ENCODE measurements at places on chromosomes 12 and 14. TPM values are rescaled to one million over a fixed set of nuclear protein-coding genes. Genes with fewer than 3 reads are reported as not detected.

DNA sequence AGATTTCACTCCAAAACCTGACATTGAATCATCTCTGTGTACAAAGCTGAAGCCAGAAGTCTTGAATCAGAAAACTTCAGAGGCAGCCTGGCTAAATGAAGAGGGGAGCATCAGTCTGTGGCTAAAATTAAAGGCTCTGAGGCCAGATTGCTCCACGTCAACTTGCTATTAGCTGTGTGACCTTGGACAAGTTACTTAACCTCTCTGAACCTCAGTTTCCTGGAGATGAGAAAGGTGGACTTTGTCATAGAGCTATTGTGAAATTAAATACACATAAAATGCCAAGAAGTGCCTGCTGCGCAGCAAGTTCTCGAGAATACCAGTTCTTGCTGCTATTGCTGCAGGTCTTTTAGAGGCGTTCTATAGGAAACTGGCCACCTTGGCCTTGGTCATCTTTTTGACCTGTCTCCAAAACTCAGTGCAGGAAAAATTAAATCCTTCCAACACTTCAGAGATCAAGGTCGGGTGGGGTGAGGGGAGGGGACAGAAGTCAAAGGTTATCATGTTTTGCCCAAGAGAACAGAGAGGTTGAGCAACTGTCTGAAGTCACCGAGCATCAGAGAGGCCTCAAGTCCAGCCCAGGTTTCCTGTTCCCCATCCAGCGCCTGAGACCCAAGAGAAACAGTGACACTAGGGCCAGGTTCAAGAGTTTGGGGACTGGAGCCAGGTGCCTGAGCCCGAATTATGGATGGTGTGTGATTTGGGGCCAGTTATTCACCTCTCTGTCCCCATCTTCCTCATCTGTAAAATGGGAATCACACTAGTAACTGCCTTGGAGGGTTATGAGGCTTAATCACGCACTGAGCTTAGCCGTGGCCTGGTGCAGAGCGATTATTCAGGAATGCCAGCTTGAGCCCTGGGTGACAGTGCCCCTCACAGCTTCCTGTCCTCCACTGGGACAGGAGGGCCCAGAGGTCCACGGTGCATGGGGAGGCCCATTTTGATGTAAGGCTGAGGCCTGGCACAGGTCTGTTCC, 1.1 kb downstream of the SERPINA1 start:
- DNase-seq, result no peak

Gene PLEKHD1
- 0.48 TPM for total RNA-seq

- DNase-seq, result no peak
Measured at GRCh38 chr14:79852950-79853744, 358.2 kb downstream of the DIO2 start.

- no peak for DNase-seq
Measured at GRCh38 chr14:36646664-36647416, 14.8 kb upstream of the PAX9 start.

DNA sequence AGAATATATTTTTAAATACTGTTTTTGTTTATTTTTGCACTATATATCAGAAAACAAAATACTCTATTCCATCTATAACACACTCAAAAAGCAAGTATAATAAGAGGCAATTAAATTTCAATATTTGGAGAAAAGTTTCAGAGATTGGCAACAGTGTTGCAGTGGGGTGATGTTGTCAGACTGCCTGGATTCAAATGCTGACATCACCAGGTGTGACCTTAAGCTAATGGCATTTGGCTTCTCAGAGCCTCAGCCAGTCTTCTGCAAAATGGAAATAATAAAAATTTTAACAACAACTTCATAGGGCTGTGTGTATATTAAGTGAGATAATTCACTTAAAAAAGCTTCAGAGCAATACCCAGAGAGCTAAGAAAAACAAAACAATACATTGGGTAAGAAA, 74.7 kb downstream of the TMTC1 start:
- no peak for DNase-seq

Gene SLC35E3
- total RNA-seq, result 10.7 TPM

Gene ARL1
- total RNA-seq, result 80.5 TPM

Gene CARMIL3
- 2.8 TPM for total RNA-seq

DNA sequence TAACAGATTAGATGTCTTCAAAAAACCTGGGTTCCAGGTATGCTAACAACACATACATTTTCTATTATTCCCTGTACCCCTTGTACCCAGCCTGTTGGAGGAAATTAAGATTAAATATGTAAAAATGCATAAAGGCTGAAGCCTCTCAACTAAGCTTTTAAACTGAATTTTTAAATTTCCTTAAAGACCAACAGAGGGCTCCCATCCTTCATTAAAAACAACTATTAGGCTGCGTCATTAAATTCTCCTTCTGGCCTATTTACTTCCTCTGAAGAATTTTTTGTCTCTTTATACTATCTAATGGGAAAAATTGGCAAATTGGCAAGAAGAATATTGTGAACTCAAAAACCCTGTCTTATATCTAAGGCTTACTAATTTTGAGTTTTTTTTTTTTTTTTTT, 21.8 kb downstream of the SENP1 start:
- no peak for DNase-seq

Gene MMP17
- total RNA-seq, result 26.8 TPM

Gene SLC24A4
- total RNA-seq, result 0.57 TPM

Gene GALNT6
- 17.2 TPM for total RNA-seq

- DNase-seq, result no peak
Measured at GRCh38 chr12:113238309-113238708, 17.0 kb downstream of the TPCN1 start.

GRCh38 chr12:66500841-66501240, 178.0 kb downstream of the GRIP1 start:
- no peak for DNase-seq

Gene VDR
- total RNA-seq, result 0.77 TPM

- no peak for DNase-seq
Measured at GRCh38 chr12:1050059-1050707, 59.2 kb downstream of the ERC1 start.

GRCh38 chr14:23154964-23155587, 28.4 kb downstream of the SLC7A8 start:
- no peak for DNase-seq

DNA sequence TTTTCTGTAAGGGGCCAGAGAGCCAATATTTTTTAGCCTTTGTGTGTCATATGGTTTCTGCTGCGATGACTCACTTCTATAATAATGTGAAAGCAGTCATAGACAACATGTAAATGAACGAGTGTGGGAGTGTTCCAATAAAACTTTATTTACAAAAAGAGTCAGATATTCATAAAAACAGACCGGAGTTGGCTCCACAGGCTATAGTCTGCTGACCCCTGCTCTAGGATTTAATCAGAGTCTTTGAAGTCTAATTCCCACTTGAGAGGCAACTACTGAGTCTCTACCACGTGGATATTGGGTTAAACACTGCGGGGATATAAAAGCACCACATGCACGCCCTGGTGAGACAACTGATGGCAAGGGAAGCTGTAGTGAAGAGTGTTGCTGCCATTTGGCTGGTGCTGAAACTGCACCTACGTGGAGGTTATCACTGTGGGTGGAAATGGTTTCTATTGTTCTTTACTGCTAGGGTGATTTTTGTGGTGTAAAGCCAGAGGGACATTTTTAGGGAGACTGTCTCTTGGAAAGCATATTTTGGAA, 3.6 kb upstream of the NINJ2 start:
- no peak for DNase-seq

Gene KLC1
- total RNA-seq, result 125 TPM
